NCI-H1417 treated with DMSO at 0.1 percent for 48 hours (cell line): ENCODE measurements at places on chromosomes 7 and 10.

- DNase-seq, result no peak
Observed at GRCh38 chr10:129614341-129614740, 147.3 kb downstream of the MGMT start.

DNA sequence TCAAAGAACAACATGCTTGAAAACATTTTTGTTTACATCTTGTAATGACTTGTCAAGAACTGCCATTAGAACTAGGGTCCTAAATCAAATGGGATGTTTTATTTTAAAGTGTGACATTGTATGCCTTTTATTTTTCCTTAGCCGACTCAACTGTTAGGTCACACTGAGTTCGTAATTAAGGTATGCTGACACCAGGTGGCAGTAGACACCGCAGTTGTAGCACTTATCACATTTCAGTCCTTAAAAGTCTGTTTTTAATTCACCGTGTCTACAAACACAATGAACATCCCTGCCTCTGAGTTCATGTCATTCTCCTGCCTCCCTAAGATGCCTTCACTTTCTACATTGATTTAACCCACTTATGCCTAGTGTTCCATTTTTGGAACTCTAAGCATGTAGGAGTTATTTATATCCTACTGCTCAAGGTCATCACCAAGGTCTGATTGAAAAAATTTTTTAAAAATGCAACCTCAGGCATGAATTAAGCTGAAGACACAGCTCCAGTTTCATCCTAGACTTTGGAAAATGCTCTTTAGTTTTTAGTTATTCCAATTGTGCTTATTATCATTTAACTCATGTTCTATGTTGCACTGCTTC, 186.1 kb downstream of the BMPER start:
- DNase-seq, result no peak

GRCh38 chr10:82071231-82071630, 196.2 kb downstream of the NRG3 start:
- DNase-seq, result no peak

DNA sequence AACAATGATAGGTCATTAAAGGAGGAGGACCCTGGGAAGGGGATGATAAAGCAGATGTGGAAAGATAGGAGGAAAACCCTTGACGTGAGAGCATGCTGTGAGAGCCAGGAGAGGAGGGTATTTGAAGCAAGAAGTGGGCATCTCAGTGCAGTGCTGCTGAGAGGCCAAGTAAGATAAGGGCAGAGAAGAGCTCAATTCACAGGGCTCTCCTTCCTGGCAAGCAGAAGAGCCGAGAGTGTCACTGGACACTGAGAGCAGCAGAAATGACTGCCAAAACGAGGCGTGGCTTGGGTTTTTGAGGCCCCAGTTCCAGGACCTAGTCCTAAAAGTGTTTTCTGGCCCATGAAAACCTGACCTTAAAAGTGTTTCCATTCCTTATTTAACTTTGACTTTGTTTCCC, 213.5 kb downstream of the LHFPL3 start:
- no peak for DNase-seq

GRCh38 chr7:148419856-148420832, 170.4 kb upstream of the C7orf33 start:
- DNase-seq, result no peak

- DNase-seq, result no peak
Observed at GRCh38 chr10:113695691-113696090, 16.0 kb downstream of the CASP7 start.

DNA sequence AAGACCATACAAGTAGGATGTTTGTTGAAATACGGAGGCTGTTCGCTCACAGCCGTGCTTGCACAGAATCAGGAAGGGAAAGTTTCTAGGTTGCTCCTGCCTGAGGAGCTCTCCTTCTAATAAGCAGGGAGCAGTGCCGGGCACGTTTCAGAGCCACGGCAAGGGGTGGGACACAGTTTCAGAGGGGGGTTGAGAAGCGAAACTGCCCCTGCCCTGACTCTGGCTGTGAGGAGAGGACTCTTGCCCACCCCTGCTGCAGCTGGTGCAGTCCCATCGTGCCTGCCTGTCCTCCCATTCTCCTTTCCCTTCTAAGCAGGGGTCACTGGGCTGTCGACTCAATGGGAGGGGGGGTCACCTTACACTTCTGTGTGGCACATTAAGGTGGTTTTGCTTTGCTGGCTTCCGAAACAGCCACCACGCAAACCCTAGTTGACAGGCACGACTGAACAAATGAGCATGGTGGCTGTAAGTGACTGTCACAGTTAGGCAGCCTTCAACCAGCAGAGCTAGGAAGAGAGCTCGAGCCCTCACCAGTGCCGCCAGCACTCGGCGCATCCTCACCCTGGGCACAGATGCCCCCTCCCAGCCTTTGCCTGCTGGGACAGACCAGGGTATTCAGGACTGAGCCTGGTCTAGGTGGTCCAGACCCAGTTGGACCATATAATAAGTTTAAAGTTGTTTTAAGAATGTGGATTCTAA, 37.5 kb downstream of the ZNF467 start:
- no peak for DNase-seq

DNA sequence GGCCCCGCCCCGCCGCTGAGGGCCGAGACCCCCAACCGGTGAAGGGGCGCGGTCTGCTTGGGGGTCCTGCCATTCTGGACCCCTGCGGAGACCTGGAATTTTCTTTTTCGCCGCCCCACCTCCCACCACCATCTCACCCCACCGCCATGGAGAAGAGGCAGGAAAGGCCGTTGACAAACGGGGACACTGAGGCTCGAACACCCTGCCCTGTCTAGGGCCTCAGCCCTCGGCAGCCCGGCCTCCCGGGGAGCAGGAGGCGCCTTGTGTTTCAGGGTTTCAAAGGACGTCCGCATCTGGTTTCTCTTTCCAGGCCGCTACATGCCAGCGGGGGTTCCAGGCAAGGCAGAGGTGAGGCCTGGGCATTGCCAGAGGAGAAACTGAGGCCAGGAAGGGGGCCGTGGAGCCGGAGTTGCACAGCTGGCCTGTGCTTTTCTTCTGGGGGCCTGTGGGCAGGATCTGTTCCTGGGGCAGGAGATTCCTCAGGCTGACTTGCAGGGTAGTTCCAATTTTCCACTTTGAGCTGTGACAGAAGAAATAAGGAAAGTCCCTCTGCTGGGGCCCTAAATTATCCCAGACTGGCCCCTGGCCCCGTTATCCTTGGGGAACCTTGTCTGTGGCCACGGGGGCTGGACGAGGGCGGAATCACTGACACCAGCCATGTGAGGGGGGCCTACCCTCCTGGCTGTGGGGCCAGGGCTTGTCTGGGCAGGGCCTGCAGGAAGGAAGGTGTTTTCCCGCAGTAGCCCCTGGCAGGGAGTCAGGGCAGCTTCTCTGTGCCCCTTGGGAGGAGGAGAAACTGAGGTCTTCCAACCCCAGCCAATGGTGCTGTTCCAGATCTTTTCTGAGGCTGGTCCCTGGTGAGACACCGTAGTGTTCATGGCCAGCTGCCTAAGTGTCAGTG, 900 bp upstream of the MICALL2 start:
- no peak for DNase-seq
